WERI-Rb-1 (cell line): ENCODE measurements at places on chromosomes 13 and 19.
A peak's percentile ranks its signal among the peaks of the same experiment; 100 is the strongest.

GRCh38 chr19:50362030-50362412 lies 3.4 kb downstream of the NAPSA start:
- no peak for DNase-seq

GRCh38 chr13:57825066-57825465 lies 193.5 kb downstream of the PCDH17 start:
- DNase-seq: no peak

DNA sequence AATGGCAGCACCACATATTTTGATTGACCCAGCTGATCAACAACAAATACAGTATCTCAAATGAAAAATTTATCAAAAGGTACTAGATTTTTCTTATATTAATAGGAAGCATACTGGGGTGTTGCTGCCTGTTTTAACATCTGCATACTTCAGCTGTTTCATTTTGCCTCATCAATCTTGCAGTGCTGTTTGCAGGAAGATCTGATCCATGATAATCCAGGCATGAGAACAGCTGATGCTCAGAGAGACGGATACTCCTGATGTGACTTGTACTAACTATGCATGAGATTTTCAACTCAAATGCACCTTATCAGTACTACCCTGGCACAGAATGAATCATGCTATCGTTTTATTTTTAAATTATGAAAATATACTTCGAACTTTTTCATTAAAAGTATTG lies 2136.8 kb downstream of the PCDH9 start:
- no peak for DNase-seq

- DNase-seq: no peak
Observed at GRCh38 chr13:72745260-72745659, 17.5 kb downstream of the BORA start.

GRCh38 chr13:101523154-101524131 lies 71.0 kb downstream of the ITGBL1 start:
- no peak for DNase-seq

- DNase-seq: no peak
Observed at GRCh38 chr19:57302020-57302465, 18.2 kb upstream of the ZNF543 start.

DNA sequence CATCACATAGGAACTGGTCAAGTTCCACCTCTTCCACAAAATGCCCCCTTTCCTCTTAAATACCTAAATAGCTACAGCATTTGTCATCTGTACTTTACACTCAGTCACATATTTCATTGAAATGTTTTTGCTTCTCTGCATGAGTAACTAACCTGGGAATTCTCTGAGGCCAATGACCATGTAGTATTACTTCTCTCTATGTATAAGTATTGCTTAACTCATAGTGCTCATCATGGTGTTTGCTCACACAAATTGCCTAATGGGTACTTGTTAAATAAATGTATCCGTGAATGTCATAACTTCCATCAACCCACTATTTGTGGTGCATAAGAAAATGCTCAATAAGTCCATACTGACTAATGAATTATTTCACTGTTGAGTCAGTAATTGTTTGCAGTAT lies 115.5 kb downstream of the FGF14 start:
- DNase-seq: no peak

- DNase-seq: no peak
Observed at GRCh38 chr13:24737042-24737441, 26.9 kb upstream of the RNF17 start.

- no peak for DNase-seq
Observed at GRCh38 chr13:33230178-33230881, 55.2 kb downstream of the STARD13 start.

- no peak for DNase-seq
Observed at GRCh38 chr13:72427757-72428528, 299.5 kb downstream of the MZT1 start.

DNA sequence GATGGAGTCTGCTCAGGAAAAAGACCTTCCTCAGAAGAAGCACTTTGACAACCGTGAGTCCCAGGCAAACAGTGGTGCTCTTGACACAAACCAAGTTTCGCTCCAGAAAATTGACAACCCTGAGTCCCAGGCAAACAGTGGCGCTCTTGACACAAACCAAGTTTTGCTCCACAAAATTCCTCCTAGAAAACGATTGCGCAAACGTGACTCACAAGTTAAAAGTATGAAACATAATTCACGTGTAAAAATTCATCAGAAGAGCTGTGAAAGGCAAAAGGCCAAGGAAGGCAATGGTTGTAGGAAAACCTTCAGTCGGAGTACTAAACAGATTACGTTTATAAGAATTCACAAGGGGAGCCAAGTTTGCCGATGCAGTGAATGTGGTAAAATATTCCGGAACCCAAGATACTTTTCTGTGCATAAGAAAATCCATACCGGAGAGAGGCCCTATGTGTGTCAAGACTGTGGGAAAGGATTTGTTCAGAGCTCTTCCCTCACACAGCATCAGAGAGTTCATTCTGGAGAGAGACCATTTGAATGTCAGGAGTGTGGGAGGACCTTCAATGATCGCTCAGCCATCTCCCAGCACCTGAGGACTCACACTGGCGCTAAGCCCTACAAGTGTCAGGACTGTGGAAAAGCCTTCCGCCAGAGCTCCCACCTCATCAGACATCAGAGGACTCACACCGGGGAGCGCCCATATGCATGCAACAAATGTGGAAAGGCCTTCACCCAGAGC lies 16.2 kb upstream of the ZNF544 start:
- DNase-seq: no peak

DNA sequence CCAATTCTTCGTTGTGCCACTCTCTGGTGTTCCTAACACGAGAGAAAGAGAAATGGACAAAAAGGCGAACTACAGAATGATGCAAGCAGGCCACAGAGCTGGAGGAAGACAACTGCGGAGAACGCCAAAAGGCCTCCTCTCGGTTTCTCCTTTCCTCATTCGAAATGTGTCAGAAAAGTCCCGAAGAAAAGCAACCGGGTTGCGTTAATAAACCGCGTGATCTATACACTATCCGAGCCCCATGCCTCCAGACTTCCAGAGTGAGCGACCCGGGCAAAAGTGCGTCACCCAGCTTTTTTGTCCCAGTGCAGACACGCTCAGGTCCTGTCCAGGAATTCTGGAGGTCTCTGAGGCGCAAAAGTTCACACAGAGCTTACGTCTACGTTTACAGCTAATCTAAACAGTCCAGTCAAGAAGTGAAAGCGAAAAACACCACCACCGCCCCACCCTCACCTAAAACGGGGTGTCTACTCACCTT lies 413 bp downstream of the N4BP2L2 start:
- no peak for DNase-seq

GRCh38 chr19:8000298-8001038 lies 5.0 kb downstream of the ELAVL1 start:
- no peak for DNase-seq

GRCh38 chr13:36029166-36029565 lies 102.0 kb downstream of the DCLK1 start:
- no peak for DNase-seq

DNA sequence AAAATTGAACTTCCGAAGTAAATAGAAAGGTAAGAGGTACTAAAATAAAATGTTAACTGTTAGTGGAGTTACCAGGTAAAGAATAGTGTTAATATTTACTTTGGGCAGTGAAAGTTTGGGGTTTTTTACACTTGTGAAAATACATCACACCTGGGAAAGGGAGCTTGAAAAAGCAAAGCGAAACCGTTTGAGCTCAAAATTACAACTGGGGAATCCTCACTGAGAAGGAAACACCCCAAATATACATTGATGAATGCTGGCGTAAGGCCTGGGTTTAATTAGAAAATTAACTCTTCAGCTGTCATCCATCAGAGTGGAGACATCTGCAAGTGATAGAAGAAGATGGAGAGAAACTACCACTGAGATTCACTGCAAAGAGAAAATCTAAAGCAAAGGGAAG lies 1153.0 kb downstream of the SLITRK5 start:
- no peak for DNase-seq

GRCh38 chr13:21348488-21349120 lies 110.5 kb downstream of the ZDHHC20 start:
- DNase-seq: no peak

- DNase-seq: no peak
Observed at GRCh38 chr13:60690604-60691003, 293.6 kb downstream of the TDRD3 start.

GRCh38 chr13:48738311-48738710 lies 84.6 kb downstream of the CYSLTR2 start:
- no peak for DNase-seq

DNA sequence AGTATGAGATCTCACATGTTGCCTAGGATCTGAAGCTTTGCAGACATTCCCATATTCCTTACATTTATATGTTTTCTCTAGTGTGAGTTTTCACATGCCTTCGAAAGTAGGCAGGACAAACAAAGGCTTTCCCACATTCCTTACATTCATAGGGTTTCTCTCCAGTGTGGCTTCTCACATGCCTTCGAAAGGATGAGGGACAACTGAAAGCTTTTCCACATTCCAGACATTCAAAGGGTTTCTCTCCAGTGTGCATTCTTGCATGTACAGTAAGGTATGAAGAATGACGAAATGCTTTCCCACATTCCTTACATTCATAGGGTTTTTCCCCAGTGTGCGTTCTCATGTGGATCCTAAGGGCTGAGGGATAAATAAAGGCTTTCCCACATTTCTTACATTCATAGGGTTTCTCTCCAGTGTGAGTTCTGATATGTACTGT lies 14.2 kb downstream of the ZNF699 start:
- no peak for DNase-seq

- DNase-seq: no peak
Observed at GRCh38 chr13:107608736-107609135, 606.6 kb downstream of the LIG4 start.

DNA sequence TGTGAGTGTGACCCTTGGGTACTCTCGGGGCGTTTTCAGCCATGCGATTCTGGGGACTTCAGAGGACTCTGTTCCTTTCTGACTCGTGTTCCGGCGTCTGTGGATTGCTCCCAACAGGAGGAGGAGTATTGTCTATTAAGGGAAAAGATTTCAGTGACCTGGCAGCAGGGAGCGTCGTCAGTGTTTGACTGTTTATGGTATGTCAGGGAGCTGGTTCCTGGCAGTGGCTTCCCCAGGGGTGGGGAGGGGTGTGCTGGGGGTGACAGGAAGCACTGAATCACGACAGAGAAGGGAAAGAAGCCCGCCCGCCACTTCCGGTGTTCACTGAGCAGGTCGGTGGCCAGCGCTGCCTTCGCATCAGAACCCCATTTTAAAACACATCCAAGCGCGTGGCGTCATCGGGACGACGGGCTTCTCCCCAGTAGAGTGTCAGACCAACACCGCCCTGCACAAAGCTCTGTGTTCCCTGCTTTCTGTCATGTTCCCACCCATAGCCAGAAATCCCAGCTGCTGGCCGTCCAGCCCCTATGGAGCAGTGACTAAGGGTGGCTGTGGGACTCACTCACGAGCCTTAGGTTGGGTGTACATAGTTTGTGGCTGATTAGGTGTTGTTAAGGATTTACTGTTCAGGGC lies 33.8 kb downstream of the COL4A2 start:
- DNase-seq: no peak

GRCh38 chr19:29563486-29564101 lies 37.8 kb downstream of the VSTM2B start:
- DNase-seq: no peak

DNA sequence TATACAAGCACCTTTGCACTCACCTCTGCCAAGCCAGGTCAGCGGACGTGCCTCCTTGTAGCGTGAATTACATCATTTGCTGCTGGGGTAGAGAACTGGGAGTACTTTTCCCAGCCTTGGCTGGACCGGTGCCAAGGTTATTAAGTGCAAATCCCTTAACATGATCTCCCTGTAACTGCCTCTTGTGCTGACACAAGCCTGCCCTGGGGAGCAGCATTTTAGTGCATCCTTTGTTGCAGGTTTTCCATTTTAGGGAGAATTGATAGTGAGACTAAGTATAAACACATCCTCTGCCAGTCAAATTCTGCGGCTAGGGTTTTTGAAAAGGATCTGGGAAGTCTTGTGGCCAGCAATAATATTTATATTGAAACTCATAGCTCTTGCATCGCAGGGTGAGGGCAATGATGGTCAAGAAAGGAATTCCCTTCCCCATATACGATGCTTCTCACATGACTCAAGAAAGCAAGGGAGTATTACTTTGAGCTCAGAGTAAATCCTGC lies 32.7 kb upstream of the DCLK1 start:
- peak; percentile 45 for DNase-seq

DNA sequence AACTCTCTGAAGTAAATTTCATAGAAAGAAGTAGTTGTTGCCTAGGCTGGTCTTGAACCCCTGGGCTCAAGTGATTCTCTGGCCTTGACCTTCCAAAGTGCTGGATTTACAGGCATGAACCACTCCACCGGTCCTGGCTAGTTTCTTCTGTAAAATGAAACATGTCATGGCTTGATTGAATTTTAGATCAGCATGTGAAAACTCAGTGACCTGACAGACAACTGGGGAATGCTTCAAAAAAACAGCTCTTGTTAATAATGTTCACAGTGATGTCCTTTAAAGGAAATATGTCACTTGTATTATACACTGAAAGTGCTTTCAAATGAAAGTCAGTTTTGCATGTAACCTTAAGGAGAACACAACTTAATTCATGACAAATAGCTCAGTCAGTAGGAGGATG lies 118.2 kb downstream of the KLF5 start:
- no peak for DNase-seq

DNA sequence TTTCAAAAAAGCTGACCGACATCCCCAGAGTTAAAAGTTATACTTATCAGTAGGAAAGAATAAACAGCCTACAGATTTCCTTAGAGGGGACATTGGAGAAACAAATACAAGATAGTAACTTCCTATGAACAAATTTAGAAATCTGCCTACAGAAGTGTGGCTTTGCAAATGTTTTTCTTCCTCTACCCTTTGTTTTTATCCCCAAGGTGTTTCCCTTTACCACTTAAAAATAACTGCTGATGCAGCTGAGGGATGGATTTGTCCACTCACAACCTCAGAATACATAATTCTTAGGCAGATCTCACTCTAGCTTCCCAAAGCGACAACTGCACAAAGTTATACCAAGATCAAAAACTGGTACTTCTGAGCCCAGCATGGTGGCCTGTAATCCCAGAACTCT lies 20.9 kb downstream of the MED4 start:
- DNase-seq: no peak
